ENCODE measurements at places on chromosomes 2 and 18.

DNA sequence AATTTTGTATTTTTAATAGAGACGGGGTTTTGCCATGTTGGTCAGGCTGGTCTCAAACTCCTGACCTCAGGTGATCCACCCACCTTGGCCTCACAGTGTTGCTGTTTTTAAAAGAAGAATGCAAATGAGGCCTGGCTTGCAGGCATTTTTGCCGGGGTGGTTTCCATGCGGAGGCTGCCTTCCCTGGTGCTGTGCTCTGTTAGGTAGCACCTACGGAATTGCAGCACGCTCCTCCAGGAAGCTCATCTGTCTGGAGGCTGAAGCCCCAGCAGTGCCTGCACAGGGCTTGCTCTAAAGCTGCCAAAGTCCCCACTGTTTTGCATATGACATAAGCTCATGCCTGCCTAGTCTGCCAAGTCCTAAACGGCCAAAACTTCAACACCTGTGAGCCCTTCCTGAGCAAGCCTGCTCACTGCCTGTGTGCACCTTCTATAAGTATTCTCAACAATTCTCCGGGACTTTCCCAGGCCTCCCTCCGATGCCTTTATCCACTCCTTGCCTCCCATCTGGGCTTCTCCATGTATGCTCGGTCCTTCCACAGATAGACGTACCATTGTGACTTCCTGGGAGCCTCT, 551.3 kb upstream of the RAB6C start:
- DNase-seq, result no peak

DNA sequence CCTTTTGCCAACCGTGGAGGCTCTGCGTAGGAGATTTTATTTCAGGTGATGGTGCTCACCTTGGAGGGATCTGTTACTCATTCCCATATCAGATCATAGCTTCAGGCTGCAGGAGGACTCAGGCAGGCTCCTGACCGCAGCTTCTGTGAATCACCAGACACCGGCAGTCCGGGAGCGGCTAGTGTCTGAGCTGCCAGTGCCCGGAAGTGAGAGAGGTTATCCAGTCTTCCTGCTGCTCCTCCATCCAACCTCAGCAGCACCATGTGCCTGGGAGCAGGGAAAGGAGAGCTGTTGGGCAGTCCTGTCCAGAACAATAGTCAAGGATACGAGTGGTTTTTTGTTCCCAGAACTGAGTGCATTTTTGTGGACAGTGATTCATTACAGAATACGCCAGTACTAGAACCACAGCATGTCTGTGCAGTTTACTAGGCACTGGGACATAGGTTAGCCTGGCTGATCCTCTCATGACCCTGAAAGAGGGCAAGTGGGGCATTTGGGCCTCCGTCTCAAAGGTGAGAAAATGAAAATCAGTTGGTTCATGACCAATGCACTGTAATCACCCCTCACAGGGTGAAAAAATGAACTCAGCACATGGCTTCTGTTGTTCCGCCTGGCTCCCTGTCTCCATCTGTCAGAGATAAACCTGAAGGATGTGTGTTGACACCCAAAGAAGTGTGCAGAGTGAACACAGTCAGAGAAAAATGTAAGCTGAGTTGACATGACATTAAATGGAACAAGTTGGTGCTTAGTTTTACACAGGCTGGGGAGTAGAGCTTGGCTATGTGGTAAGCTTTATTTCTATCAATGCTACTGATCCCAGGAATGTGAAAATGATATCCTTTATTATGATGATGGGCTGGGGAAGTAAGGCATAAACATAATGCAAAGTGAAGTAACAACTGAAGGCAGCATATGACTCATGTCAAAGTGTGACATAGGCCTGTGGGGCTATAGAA, 12.2 kb downstream of the FHOD3 start:
- DNase-seq, result no peak

DNA sequence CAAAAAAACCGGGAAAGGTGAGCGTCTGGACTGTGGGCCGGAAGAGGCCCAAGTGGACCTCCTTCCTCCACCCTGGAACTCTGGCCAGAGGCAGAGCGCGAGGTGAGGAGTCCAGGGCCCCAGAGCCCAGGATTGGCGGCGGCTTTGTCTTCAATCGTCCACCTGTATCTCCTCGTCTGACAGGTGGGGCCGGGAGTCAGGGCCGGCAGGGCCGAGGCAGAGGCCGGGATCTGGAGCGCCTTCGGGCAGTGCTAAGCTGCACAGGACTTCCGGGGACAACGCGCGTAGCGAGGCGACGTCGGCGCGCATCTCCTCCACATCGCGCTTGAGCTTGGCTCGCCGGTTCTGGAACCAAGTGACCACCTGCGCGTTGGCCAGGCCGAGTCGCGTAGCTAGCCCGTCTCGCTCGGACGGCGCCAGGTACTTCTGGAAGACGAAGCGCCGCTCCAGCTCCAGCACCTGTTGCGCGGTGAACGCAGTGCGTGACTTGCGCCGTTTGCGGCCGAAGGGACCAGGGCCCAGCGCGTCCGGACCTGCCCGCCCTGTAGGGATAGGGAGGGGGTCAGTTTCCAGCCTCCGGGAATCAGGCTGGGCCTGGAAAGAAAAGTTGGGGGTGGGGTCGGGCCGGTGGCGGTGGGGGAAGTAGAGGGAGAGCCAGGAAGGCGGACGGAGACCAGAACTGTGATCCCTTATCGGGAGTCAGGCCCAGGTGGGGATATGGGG, 1.5 kb downstream of the LBX2 start:
- no peak for DNase-seq

DNA sequence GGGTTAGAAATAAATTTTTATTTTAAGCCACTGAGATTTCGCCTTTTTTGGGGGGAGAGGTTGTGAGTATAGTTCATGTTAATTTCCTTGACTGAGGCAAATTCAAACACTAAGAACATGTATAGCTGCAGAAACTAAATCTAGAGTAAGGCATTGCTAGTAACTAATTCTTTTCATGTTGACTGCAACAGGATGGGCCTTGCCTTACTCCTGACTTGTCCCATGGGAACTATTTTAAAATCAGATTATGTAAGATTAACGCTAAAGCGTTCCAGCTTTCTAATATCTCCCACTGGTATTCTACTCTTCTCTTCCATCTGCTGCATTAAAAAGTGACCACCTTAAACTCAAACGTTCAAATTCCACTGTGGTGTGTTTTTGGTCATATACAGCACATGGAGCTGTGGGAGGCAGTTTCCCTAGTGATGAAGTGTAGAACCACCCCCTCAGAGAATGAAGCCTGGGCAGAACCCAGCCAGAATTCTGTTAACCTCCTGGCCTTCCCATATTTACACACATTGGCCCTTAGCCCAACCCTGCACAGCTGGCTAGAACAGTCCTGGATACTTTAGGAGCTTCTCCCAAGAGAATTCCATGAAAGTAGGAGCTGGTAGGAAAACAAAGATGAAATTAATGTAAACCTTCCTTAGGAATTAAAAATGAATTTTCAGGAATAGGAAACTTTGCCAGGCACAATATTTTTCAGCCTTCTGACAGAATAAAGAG, 687.8 kb downstream of the SLC4A3 start:
- DNase-seq, result no peak

DNA sequence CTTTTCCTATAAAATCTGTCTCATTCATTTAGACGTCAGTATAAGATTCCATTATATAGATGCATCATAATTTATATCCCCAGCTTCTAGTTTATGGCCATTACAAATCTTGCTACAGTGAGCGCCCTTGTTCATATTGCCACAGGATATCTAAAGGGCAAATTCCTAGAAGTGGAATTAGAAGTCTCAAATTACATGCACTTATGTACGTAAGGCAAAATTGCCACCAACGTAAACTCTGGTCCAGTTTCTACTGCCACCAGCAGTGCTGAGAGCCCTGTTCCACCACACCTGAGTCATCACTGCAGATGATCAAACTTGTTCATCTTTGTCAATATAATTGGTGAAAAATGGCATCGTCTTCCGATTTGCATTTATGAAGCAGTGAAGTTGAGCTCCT, 90.9 kb upstream of the ID2 start:
- DNase-seq, result no peak

DNA sequence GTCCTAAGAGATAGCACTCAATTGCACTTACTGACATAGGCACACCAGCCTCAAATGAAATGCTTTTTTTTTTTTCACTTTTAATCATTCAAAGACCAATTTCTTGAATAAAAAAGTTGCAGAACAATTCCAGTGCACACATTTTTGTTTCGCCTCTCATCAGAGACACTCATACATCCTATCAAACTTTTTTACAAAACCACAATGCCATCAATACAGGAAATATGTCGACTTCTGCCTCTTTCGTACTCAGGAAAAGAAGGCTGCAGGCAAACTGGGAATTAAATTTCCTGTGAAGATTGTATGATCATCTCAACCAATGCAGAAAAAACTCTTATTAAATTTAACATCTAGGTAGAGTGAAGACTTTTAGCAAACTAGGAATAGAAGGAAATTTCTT, 112.4 kb downstream of the DNER start:
- DNase-seq, result no peak

DNA sequence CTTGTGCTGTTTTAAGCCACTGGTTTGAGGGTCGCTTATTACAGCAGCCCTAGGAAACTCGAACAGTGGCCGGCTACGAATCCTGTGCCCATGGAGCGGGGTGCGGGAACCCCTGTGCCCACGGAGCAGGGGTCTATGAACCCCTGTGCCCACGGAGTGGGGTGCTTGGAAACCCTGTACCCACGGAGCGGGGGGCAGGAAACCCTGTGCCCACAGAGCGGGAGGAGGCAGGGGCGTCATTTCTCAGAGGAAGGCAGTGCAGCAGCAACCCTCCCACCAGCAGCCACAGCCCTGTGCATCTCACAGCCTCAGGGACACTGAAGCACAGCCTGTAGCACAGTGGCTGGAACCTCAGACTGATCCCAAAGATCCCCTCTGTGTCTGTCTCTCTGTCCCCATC, 34.2 kb upstream of the GPC1 start:
- no peak for DNase-seq

- no peak for DNase-seq
Observed at GRCh38 chr2:47198985-47199451, 43.9 kb upstream of the STPG4 start.

DNA sequence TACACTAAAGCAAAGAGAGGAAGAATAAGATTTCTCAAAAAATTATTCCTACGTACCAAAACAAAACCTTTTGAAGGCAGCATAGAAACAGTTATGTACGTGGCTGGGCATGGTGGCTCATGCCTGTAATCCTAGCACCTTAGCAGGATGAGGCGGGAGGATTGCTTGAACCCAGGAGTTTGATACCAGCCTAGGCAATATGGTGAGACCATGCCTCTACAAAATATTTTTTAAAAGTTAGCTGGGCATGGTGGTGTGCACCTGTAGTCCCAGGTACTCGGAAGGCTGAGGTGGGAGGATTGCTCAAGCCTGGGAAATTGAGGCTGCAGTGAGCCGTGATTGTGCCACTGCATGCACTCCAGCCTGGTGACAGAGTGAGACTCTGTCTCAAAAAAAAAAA, 14.9 kb upstream of the CYP26B1 start:
- no peak for DNase-seq

DNA sequence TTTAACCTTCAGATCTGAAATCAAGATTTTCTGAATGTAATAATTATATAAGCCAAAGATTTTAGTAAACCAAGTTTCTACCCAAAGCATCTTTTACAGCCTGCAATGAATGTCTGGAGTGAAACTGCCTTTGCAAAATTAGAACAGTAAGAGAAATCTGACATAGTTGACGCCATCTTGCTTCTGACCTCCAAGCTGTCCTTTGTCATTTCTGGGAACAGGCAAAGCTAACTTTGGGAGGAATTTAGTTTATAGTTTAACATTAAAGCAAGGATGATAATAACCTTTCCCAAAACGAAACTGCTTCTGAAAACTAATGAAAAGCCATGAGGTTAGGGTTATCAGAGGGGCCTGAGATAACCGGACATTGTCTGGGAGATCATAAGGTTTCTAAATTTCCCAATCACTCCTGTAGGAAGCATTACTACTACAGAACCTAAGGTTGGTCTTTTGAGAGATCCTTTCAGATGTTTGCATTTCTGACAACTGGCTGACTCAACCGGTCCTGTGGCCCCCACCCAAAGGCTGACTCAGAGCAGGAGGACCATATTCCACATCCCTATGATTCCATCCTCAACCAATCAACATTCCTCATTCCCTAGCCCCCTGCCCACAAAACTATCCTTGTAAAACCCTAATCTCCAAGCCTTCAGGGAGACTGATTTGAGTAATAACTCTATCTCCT, 124.5 kb downstream of the TMEM131 start:
- no peak for DNase-seq

DNA sequence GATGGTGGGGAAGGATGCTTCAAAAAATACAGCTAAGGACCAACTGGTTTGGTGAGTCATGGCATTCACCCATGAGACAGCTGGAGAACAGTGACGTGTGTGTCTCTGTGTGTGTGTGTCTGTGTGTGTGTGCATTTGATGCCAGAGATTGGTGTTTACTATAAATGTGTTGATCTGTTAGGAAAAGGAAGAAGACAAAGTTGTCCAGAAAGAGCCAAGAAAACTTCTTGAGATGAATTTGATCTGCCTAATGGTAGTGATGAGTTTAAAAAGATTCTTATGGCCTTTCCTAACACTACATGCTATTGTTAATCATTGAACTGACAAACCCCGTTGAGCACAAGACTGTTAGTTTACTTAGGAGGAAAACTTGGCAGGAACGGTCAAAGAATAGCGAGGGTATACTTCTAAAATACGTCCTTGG, 36.4 kb upstream of the IL1R1 start:
- DNase-seq, result no peak

- no peak for DNase-seq
Observed at GRCh38 chr18:54359233-54359632, 1.5 kb downstream of the C18orf54 start.

GRCh38 chr2:151289972-151290866, 751 bp upstream of the NMI start:
- DNase-seq, result no peak

GRCh38 chr18:55863876-55864275, 275.9 kb upstream of the TCF4 start:
- no peak for DNase-seq

GRCh38 chr2:199118673-199119112, 339.0 kb downstream of the SATB2 start:
- DNase-seq, result no peak

- no peak for DNase-seq
Observed at GRCh38 chr2:232875256-232876121, 5.4 kb downstream of the SNORC start.

DNA sequence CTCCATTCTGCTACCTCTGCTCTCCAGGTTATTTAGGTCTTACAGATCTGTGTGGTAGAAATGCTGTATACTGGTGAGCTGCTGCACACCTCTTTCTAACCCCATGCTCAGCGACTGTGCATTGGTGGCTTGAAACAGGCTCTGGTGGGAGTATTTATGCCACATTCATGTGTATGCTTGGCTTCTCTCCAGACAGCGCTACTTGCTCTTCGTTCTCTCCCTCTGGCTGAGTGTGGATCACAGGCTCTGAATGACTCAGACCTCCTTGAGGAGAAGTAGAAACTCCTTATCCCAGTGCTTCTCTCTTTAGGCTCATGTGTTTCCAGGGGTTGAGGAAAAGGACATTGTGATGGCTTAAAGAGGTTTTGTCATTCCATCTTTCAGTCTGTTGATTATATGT, 54.9 kb downstream of the FHOD3 start:
- no peak for DNase-seq

- DNase-seq, result no peak
Observed at GRCh38 chr18:45012286-45012685, 331.6 kb downstream of the SETBP1 start.

All from stimulated activated CD4-positive, alpha-beta T cell treated with anti-CD3 and anti-CD28 coated beads, Interleukin-1b, Interleukin-23, amount 100 ng/mL, for 1 hour (primary cell).